ENCODE measurements at places on chromosomes 6 and 20.

- no peak for DNase-seq
Measured at GRCh38 chr6:64221776-64222175, 586.2 kb downstream of the PHF3 start.

GRCh38 chr20:32052778-32053362, 828 bp downstream of the HCK start:
- DNase-seq = no peak

GRCh38 chr6:158557927-158558326, 2.0 kb upstream of the TMEM181 start:
- DNase-seq = no peak

GRCh38 chr20:51199920-51200319, 177.0 kb upstream of the KCNG1 start:
- no peak for DNase-seq

GRCh38 chr20:10920396-10920795, 246.6 kb upstream of the JAG1 start:
- no peak for DNase-seq

GRCh38 chr6:96939007-96939805, 14.7 kb downstream of the KLHL32 start:
- no peak for DNase-seq

DNA sequence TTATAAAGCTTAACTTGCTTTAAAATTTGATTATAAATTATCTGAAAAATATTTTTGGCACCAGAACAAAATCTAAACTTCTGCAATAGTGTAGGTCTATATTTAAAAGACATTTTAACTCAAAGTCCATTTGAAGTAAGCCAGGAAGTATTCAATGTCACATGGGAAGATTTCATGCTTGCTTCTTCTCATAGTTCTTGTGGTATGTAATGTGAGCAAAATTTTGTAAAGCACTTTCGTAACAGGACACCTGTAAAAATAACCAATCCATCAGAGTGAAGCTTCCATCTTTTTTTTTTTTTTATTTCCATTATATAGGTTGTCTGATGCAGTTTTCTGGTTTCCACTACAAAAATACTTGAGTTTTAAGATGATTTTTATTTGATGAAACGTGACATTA, 386.1 kb downstream of the LAMA2 start:
- DNase-seq = no peak

DNA sequence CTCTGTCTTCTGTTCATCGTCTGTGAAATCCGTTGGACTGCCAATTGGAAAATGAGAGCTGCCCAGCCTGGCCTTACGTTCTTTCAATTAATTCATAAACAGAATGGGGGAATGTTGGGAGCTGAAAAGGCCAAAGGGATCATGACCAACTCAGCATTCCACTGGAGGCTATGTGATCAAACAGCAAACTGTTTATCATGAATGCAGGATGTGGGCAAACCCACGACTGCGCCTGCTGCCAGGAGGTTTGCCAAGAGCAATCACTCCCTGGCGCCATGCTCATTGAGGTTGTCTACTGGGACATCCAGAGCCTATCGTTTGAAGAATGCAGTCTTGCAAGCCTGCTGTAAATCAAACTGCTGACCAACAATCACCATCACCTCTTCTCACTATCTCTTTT, 9.3 kb upstream of the FKBP1A start:
- DNase-seq = no peak

DNA sequence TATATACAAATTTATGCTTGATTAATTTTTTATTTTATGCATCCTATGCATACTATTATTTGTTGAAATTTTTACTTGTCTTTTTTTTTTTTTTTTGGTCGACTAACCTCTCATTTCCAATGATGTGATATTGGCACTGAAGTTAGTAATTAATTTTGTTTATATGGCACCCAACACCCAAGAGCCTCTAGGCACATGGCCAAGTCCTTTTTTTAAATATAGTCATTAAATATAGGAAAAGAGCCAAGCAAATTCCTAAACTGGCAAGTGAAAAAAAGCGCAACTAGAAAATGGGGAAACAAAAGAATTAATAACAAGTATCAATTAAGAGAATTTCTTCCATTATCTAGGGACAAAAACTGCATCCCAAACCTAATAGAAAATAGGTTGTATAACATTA, 85.5 kb upstream of the HS3ST5 start:
- DNase-seq = no peak

DNA sequence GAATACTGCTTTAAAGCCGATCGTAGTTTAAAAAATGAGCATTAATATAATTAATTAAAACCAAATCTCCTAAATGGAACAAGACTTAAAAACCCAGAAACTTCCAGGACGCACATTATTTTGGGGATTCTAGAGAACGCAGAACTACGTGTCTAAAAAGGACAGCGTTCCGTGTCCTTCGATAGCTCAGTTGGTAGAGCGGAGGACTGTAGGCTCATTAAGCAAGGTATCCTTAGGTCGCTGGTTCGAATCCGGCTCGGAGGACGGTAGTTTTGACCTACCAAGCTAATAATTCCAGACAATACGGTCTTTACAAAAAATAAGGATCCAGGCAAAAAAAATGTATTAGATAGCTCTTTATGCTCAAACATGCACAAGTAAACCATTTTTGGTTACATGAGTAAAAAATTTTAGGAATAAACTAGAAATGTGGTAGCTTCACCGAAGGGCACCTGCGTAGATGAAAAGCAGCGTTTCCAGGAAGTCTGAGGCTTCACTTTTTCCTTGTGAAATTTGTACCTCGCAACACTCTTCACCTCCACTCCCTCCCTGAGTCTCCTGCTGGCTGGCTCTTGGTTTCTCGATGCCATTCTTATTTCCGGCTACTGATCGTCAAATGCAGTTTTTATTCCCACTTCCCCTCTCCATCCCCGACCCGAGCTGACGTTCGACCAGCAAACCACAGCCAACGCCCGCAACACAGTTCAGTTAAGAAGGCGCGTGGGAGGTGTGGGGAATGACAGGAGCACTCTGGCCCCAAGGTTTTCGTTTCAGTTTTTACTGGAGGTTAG, 19.6 kb upstream of the ABT1 start:
- no peak for DNase-seq

DNA sequence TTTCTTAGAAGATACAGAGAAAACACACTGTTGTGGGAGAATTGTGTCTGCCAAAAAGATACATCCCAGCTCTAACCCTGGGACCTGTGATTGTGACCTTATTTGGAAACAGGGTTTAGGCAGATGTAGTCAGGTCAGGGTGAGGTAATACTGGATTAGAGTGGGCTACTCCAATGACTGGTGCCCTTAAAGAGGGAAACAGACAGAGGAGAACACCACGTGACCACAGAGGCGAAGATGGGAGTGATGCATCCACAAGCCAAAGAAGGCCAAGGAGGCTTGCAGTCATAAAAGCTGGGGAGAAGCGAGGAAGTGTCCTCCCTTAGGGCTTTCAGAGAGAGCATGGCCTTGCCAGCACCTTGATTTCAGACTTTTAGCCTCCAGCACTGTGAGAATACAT, 35.6 kb downstream of the SLC52A3 start:
- no peak for DNase-seq

DNA sequence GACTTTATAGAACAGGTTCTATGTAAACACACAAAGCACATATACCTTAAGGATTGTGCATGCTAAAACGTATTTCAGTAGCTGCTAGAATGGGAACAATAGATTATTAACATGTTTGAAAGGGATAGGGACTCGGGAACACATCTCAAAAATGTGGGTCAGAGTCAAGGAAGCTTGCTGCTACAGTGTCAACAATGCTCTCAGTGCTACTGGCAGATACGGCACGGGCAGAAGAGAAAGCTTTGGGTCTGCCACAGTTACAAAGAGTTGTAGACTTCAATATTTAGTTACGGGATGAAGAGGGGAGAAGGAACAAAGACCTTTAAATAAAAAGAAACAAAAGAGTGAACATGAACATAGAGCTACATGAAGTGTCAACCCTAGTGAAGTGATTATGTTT, 170.5 kb downstream of the BACH2 start:
- no peak for DNase-seq

DNA sequence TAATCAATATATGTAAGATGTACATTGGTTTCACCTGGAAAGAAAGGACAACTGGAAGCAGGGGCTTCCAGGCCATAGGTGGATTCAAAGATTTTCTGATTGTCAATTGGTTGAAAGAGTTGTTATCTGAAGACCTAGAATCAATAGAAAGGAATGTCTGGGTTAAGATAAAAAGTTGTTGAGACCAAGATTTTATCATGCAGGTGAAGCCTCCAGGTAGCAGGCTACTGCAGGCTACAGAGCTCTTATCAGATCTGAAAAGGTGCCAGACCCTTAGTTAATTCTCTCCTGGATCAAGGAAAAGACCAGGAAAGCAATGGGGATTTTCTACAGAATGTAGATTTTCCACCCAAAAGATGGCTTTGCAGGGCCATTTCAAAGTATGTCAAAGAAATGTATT, 487.2 kb downstream of the BTBD3 start:
- DNase-seq = no peak

- DNase-seq = no peak
Measured at GRCh38 chr6:105211831-105212230, 32.0 kb upstream of the POPDC3 start.

GRCh38 chr20:54166987-54167662, 6.7 kb downstream of the CYP24A1 start:
- no peak for DNase-seq

DNA sequence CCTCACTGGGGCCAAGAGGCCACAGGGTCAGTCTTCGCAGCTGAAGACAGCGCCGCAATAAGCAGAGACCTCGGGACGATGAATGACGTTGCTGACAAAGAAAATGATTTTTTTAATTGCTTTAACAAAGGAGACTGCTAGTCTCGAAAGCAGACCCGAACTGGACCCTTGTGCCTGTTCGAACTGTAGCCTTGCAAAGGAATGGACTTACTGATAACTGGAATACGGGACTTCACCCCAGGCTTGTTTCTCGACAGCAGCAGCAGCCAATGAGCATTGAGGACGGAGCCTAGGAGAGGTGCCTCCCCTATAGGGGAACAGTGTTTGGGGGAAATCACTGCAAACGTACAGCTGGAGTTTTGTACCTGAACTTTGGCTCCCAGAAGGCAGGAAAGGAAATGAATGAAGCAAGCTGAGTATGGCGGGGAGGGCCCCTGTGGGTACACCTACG, 1.3 kb upstream of the TAF4 start:
- no peak for DNase-seq

DNA sequence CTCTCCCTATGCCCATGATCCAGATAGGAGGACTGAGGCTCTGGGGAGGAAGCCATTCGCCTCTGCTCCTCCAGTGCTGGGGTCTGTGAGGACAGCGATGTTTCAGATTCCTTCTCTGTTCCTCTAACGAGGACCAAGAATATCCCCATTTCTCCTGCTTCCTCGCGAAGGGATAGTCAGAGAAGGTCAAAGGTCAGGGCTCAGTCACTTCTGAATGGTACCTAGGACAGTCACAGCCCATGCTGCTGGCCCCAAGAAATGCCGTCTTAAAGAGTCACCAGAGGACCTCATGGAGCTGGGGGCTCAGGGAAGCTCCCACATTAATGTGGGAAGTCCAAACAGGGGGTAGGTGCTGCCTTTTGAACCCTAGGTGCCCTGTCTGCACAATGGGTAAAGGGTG, 2.1 kb downstream of the FOXS1 start:
- no peak for DNase-seq

GRCh38 chr20:51959066-51959542, 156.8 kb upstream of the SALL4 start:
- DNase-seq = no peak

Measured in stimulated activated CD8-positive, alpha-beta memory T cell treated with anti-CD3 and anti-CD28 coated beads, Interleukin-7, amount 100 ng/mL, for 1 hour (primary cell).